ENCODE measurements at places on chromosomes 6 and 20.

GRCh38 chr6:151549790-151550189, 56.0 kb downstream of the CCDC170 start:
- DNase-seq, result no peak

DNA sequence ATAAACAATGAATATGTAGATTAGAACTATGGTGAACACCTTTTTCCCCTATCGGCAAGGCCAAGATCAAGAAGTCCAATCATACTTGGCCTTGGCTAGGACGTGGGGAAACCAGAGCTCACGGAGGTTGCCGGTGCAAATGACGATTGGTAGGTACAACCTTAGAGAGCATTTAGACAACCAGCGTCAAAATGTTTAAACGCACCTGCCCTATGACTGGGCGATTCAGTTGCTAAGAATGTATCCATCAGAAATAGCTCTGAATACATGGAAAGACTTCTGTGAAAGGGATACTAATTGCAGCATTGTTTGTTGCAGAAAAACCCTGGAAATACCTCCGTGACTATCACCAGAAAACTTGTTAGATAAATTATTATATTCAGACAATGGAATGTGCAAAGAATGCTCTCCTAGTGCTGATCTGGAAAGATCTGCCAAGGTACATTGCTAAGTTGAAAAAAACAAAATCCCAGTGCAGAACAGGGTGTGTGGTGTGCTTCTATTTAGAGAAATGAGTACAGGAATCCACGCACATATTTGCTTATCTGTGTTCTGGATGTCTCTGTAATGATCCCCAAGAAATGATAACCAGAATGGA, 48.0 kb upstream of the PTPN1 start:
- DNase-seq, result no peak

DNA sequence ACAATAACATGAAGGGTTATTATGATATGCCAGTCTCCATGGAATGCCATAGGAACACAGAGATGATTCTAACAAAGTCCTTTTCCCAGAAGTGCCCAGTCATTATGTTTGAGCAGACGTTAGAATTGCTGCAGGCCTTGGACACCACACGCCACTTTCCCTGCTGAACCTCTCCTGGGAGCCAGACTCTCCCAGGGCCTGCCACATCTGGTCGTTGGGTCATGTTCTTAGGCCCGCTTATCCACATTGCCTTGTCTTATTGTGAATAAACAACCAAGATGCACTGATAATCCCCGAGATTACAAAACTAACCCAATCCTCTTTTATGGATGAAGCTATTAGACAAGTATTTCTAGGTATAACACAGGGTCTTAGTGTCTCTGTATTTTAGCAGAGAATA, 276.5 kb upstream of the CITED2 start:
- DNase-seq, result no peak

GRCh38 chr6:88856566-88856965, 106.9 kb downstream of the RNGTT start:
- DNase-seq, result no peak

DNA sequence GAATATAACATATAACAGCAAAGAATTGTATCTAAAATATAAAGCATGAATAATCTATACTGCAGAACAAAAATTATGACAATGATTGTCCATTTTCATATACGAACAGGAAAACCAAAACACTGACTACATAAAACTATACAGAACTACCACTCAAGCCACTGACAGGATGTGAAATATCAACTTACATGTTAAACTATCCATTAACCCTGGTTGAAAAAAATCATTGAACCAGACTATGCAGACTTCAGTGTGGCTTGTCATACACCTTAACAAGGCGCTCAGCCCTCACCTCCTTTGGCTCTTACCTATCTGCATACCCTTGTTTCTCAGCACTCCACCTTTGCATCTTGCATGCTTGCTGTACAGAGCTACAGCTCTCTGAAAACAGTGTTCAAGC, 34.9 kb downstream of the ASCC3 start:
- no peak for DNase-seq

DNA sequence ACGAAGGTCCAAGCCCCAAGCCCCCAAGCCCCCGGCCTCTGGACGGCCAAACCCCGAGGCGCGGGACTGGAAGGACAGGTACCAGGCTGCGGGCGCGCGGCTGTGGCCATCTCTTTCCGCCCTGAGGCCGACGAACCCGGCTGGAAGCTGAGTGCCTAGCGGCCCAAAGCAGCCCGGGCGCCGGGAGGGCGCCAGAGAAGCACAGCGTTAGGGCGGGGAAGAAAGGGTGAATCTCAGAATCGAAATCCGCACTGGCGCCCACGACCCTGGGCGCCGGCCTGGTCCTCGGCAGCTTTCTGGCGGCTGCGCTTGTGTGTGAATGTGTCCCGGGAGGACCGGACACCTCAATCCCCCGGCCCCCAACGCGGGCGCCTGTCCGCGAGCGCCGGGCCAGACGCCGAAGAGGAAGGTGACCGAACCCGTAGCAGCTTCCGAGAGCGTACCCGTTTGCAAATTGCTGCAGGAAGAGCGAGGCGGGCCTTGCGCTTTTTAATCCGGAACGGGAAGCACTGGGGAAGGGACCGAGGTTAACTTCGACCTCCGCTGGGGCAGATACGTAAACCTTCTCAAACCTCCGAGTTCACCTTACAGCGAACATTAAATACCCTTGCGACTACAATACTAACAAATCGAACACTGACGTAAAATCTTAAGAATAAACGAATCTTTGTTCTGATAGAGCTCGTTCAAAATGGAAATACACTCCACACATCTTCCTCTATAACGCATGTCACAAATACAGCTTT, 2.9 kb downstream of the NRN1 start:
- DNase-seq, result no peak

- DNase-seq, result no peak
Observed at GRCh38 chr6:137389150-137389704, 105.0 kb downstream of the OLIG3 start.

GRCh38 chr6:164616917-164617524, 692.4 kb downstream of the C6orf118 start:
- DNase-seq, result no peak

DNA sequence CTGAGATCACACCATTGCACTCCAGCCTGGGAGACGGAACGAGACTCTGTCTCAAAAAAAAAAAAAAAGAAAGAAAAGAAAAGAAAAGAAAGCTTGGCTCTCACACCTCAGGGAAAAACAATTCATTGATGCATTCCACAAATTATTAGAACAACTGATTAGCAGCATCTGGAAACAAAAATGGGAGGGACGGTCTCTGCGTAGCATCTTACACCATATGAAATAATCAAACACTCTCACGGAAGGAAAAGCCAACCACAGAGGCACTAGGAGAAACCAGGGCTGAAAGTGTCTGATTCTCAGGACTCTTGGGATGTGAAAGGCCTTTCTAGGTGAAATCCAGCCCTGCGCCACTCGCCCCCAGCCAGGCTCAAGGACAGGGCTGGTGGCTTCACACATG, 2.3 kb upstream of the HELZ2 start:
- no peak for DNase-seq

DNA sequence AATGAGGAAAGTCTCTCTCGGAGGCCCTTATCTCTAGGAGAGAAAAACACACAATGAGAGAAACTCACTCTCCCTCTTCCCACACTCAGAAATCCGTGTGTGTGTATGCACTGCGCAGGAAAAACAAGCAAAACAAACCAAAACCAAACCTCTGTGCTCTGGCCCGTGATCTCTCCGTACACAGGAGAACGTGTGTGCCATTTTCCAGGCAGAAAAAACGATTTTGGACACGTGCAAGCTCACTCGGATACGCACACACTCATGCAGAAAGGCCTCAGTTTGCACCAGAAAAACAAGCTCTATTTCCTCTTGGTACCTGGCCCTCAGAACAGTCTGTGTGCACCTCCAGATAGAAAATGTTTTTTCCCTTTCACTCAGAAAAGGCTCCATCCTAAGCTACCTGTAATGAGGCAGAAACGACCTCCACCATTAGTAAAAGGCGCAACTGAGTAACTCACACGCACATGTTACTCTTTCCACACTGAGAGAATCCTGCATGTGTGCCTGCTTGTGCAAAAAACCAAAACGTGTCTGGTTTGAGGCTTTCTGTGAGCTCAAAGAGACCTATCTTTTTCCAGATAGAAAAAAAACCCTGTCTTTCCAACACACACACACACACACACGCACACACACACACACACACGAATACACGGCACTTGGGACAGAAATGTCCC, 99.2 kb downstream of the EDN3 start:
- DNase-seq, result no peak

GRCh38 chr6:130697995-130698535, 129.1 kb upstream of the SMLR1 start:
- DNase-seq, result no peak

DNA sequence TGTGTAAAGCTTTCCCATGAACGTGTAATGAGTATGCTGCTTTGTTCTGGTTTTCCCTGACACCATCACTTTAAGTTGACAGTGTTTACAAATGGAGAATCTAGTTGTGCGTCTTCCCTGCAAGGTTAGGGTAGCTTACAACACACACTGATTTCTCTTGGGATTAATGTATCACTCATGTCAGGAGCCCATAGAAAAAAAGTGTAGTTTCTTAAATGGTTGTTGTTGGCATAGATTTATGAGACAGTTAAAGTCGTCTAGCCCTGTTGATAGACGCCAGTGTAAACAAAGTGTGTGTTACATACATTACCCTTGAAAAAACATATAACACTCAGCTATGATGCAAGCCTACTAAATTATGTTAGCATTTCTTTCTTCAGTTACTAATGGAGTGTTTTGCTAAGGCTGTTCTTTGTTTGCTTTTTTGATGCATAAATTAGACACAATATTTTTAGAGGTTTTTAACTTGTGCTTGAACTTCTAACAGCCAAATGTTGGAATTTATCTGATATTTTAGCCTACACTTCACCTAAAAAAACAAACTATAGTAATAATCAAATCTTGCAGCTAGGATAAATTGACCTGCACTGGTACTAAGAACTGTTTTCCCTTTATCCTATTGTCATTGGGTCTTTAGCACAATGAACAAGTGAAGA, 88.6 kb downstream of the RNF217 start:
- no peak for DNase-seq

- DNase-seq, result no peak
Observed at GRCh38 chr6:4303638-4304037, 168.3 kb upstream of the ECI2 start.

- no peak for DNase-seq
Observed at GRCh38 chr6:22240025-22240424, 56.8 kb downstream of the PRL start.

DNA sequence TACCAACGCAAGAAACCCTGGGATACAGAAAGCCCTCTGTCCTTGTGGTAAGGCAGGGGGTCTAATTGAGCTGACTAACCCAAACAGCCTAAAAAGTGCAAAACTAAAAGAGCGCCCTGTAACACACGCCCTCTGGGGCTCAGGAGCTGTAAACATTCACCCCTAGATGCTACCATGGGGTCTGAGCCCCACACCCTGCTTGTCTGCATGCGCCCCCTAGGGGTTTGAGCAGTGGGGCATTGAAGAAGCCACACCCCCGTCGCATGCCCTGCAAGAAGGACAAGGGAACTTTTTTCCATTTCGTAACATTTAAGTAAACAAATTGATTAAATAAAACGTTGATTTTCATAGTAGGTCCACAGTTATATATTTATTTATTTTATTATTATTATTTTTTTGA, 616.9 kb upstream of the MAN1A1 start:
- DNase-seq, result no peak

DNA sequence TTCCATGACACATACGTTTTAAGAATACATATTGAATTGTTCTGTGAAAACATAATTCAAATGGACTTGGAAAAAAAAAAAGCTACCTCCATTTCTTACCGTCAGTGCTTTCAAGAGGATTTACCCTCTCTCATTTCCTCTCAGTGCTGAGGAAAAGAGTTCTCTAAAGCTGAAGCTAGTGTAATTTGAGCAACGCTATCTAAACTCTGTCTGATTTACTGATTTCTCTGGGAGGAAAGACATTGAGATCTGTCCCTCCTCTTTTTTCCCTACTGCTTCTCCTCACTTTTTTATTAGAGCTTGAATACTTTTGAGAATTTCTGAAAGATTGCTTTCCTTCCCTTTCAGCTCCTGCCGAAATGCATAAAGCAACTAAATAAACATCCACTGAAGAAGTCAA, 41.2 kb upstream of the GRIK2 start:
- no peak for DNase-seq

GRCh38 chr6:88220493-88220892, 54.3 kb upstream of the CNR1 start:
- no peak for DNase-seq

DNA sequence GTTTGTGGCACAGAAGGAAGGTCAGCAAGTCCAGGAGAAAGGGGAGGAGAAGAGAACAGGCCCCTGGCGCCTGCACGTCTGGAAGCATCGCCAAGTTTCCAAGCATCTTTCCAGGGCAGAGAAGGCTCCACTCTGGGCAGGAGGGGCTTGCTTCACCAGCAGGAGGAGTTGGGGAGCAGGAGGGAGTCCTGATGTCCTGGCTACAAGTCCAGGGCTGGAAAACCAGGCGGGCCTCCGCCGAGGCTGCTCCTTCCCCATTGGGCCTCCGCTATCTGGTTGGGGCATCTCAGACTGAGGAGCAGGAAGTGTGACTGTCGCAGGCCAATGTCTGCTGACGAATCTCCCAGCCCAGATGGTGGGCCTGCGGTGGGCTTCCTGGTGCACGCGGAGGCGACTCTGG, 421.9 kb downstream of the PREX1 start:
- DNase-seq, result no peak

DNA sequence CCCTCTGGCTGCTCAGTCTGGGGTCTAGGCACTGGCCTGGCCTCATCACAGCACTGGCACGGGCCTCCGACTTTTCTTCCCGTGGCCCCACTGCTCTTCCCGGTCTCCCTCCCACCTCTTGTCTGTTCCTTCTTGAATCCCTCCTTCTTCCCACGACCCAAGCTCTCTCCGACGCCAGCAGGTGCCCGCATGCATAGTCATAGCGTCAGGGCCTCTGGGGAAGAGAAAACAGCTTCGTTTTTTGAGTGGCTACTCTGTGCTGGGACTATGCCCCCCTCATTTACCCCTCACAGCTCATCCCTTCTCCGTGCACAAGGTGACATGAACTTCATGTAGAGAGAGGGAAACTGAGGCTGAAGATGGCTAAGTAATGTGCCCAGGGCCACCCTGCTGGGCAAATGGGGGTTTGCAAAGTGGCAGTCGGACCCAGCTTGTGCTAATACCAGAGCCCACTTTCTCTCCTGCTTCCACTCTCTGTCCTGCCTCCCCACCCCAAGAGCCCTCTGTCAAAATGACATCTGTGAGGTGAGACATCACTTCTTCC, 59.2 kb downstream of the SYNJ2 start:
- no peak for DNase-seq

DNA sequence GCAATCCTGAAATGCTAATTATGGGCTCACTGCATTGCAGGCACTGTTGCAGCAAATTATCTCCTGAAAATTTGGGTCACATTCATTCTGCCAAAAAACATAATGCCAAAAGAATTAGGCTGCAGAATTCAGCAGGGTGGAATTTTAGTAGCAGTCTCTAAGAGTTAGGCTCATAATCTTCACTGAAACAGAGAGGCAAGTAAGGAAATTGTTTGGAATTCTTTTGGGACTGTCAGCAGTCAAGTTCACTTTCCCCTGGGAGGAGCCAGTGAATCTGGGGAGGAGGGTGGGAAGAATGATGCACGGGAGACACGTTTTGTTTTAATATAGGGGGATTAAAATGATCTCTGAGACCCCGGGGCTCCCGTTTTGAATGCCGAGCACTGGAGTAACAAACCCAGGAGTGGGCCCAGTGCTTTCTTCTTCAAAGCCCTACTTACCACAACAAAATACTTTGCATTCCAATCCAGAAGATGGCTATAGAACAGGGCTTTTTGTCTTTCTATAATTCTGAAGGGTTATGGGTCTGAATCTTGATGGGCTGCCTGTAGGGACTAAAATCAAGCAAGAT, 44.7 kb downstream of the SOBP start:
- no peak for DNase-seq

Data from GM12864 (cell line).